ENCODE measurements at places on chromosomes 5 and 9. TPM values are rescaled to one million over a fixed set of nuclear protein-coding genes. Genes with fewer than 3 reads are reported as not detected.

GRCh38 chr9:13491493-13492424, 212.3 kb upstream of the MPDZ start:
- no peaks in the 10 kb centered on the region for H3K27me3 ChIP-seq
- DNase-seq: no peak
- no peaks in the 10 kb centered on the region for H3K36me3 ChIP-seq
- no peak overlapping the region for H3K27ac ChIP-seq
- peaks cover 12% of the 10 kb centered on the region for H3K4me1 ChIP-seq

GRCh38 chr9:120914396-120914795, 12.2 kb downstream of the TRAF1 start:
- H3K27ac ChIP-seq: no peak overlapping the region
- DNase-seq: peak; percentile 45
- peaks cover 11% of the 10 kb centered on the region for H3K4me1 ChIP-seq
- H3K27me3 ChIP-seq: no peaks in the 10 kb centered on the region
- H3K4me3 ChIP-seq: no peak overlapping the region

DNA sequence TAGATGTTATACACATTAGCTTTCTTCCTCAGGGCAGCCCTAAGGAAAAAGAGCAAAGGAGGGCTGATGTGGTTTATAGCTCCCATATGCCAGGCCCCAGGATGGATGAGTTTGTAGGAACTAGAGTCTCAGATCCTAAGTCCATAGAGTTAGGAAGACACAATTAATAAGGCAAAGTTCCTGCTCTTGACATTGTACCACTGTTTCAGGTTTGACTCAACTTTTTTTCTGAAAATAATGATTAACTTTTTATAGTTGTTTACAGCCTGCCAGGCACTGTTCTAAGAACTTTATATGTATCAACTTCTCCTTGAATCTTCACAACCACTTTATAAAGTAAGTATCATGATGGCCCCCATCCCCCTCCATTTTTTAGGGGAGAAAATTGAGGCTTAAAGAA, 339.5 kb downstream of the PDE4D start:
- no peak overlapping the region for H3K4me3 ChIP-seq
- no peaks in the 10 kb centered on the region for H3K4me1 ChIP-seq
- H3K27ac ChIP-seq: no peak overlapping the region
- no peaks in the 10 kb centered on the region for H3K36me3 ChIP-seq
- DNase-seq: no peak

- no peak overlapping the region for H3K4me3 ChIP-seq
- no peaks in the 10 kb centered on the region for H3K36me3 ChIP-seq
- H3K27me3 ChIP-seq: peaks cover 18% of the 10 kb centered on the region
- H3K4me1 ChIP-seq: no peaks in the 10 kb centered on the region
- H3K27ac ChIP-seq: no peak overlapping the region
- no peak for DNase-seq
These were observed 7.3 kb upstream of the SLC25A48 start for GRCh38 chr5:135826994-135827671.

GRCh38 chr5:16871746-16872339, 64.2 kb downstream of the MYO10 start:
- no peaks in the 10 kb centered on the region for H3K27me3 ChIP-seq
- DNase-seq: no peak
- no peak overlapping the region for H3K4me3 ChIP-seq
- no peaks in the 10 kb centered on the region for H3K4me1 ChIP-seq
- no peak overlapping the region for H3K27ac ChIP-seq

DNA sequence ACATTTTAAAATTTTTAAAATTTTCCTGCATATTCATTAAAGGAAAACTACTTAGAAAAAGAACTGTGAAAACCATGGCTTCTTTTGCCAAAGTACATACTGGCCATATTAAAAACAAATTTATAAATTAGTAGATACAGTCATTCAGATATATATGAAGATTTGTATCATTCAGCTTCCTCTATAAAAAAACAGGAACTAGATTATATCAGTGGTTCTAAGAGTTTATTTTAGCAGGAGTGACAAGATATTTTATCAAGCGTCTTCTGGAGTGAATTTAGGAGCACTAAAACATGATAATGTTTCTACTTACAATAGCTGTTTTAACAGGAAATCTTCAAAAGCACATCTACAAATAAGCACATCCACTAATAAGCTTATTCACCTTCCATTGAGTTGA, 171.4 kb downstream of the RAPGEF6 start:
- H3K4me1 ChIP-seq: peaks cover 18% of the 10 kb centered on the region
- H3K27ac ChIP-seq: no peak overlapping the region
- no peaks in the 10 kb centered on the region for H3K27me3 ChIP-seq

- DNase-seq: no peak
- H3K4me1 ChIP-seq: peaks cover 10% of the 10 kb centered on the region
- H3K27me3 ChIP-seq: peaks cover 6% of the 10 kb centered on the region
- no peak overlapping the region for H3K4me3 ChIP-seq
- no peaks in the 10 kb centered on the region for H3K36me3 ChIP-seq
- no peak overlapping the region for H3K27ac ChIP-seq
These were observed 180.6 kb downstream of the MACROH2A1 start for GRCh38 chr5:135218486-135218755.

The PNPLA7 gene
- 11.5 TPM for total RNA-seq

The PCDHB12 gene
- total RNA-seq: 1.0 TPM

DNA sequence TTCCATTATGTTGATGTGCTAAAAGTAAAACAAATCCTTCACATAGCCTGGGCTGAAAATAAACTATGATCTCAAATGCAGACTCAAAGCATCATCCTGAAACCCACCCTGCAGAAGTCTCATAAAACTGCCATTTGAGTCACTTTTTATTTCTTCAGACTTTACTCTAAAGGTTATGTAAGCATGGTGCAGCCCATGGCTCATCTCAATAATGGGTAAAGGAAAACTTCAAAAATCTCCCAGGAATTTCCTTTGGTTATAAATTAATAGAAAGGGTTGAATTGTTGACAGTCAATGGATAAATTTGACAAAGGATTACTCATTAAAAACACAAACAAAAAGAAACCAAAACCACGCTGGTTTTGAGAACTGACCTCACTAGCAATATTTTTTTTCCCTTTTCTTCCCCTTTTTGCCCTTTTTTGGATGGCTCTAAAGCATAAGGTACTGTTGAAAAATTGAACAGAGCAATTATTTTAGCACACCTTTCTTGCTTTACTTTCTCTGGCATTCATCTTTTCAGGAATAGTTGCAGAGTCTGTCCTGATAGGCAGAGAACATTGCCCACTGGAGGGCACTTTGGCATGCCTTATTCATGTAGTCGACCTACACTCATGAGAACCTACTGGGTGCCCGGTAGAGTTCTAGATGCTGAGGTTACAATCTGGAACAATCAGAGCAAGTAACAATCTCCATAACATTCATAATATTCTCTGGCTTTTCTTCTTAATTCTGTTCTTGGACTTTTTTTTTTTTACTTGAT, 191.4 kb downstream of the TMEM167A start:
- H3K27ac ChIP-seq: no peak overlapping the region
- no peaks in the 10 kb centered on the region for H3K36me3 ChIP-seq
- no peaks in the 10 kb centered on the region for H3K27me3 ChIP-seq
- no peak overlapping the region for H3K4me3 ChIP-seq
- DNase-seq: no peak

DNA sequence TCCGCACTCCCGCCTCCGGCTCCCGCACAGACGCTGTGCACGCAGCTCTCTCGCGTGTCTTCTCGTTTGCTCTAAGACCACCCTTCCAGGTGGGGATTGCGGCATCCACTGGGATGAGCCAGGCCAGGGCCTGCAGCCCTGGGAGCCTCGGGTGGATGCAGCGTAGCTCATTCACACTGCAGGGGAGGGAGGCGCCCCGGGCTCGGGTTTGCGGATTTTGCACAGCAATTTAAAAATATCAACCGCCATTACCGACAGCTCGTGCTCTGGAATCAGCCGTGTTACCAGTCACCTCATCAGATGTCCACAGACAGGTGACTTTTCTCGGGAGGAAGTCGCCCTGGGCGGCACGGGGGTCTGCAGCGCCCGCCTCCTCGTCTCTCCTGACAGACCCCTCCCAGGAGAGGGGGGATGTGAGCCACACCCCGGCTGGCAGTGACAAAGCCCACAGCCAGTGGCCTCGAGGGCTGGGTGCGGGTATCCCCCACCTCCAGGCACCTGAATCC, 20.8 kb upstream of the SLC6A3 start:
- H3K4me1 ChIP-seq: no peaks in the 10 kb centered on the region
- no peak overlapping the region for H3K4me3 ChIP-seq
- H3K36me3 ChIP-seq: peaks cover 51% of the 10 kb centered on the region
- H3K27ac ChIP-seq: no peak overlapping the region
- DNase-seq: no peak
- no peaks in the 10 kb centered on the region for H3K27me3 ChIP-seq

DNA sequence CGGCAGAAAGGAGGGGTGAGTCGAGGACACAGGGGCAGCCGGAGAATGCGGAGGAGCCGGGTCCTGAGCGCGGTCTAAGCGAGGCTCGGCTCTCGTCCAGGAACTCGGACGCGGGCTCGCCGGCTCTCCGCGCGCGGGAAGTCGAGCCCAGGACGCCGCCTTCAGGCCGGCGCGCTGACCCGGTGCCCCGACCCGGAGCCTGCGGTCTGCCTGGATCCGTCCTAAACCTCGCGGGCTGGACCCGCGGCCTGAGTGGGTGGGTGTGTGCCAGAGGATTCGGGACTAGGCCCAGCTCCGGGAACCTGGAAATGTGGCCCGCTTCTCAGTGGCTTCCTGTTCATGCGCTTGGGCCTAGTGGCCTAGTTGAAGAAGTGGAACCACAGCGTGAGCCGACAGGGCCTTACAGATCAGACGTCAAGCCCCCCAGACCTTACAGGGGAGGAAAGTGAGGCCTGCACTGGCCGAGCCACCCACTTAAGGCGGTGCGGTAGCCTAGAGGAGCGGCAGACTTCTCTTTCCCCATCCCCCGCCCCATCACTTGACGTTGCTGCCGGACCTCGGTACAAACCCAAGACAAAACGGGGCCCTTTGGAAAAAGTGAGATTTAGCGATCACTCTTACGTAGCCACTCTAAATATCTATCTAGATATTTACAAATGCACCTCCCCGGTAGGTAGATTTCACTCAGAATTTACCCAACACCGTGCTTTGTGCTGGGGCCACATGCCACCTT, 1.2 kb downstream of the CDKN2B-AS1 start:
- H3K36me3 ChIP-seq: no peaks in the 10 kb centered on the region
- H3K4me3 ChIP-seq: peak overlapping the region; percentile 77
- H3K4me1 ChIP-seq: peaks cover 4% of the 10 kb centered on the region
- DNase-seq: peak; percentile 59

- no peaks in the 10 kb centered on the region for H3K4me1 ChIP-seq
- H3K27me3 ChIP-seq: peaks cover 8% of the 10 kb centered on the region
- no peaks in the 10 kb centered on the region for H3K36me3 ChIP-seq
- H3K4me3 ChIP-seq: no peak overlapping the region
- no peak for DNase-seq
These were observed 57.0 kb upstream of the GNE start for GRCh38 chr9:36315283-36315682.

The ALDH1A1 gene
- 11.2 TPM for total RNA-seq
